ENCODE measurements at places on chromosomes 12 and 14. TPM values are rescaled to one million over a fixed set of nuclear protein-coding genes. Genes with fewer than 3 reads are reported as not detected.

Gene DENND5B
- 13.2 TPM for total RNA-seq

Gene LIN52
- 4.5 TPM for total RNA-seq

Gene CMKLR1
- total RNA-seq = 0.05 TPM

Gene AICDA
- 0.13 TPM for total RNA-seq

Gene CLEC2B
- total RNA-seq = 1.3 TPM

Gene TAS2R7
- total RNA-seq = not detected

Gene RHEBL1
- 3.4 TPM for total RNA-seq

Gene SLC5A8
- not detected for total RNA-seq

Gene CLEC9A
- total RNA-seq = not detected

Gene ART4
- not detected for total RNA-seq

Gene HOXC5
- 1.3 TPM for total RNA-seq

Gene STYK1
- total RNA-seq = 0.30 TPM

Gene LMO3
- not detected for total RNA-seq

Gene ACSS3
- not detected for total RNA-seq

Gene CCDC88C
- 7.4 TPM for total RNA-seq

Gene CMA1
- total RNA-seq = not detected

Gene TDRD9
- 0.14 TPM for total RNA-seq

Gene TAS2R9
- total RNA-seq = not detected

Gene OR4E2
- not detected for total RNA-seq

Gene ANAPC7
- total RNA-seq = 58.2 TPM

Gene TAS2R13
- total RNA-seq = not detected

Gene FOXA1
- total RNA-seq = 9.1 TPM

Gene TBC1D30
- 1.9 TPM for total RNA-seq

Gene ABCB9
- 13.1 TPM for total RNA-seq

Gene IL23A
- total RNA-seq = not detected

Gene KRT6B
- not detected for total RNA-seq

Gene ABCD2
- not detected for total RNA-seq

Gene CCND2
- not detected for total RNA-seq

Gene TPPP2
- not detected for total RNA-seq

Gene ZNF384
- 56.8 TPM for total RNA-seq

Gene FOXN4
- total RNA-seq = 0.03 TPM

Gene EXOC5
- total RNA-seq = 24.6 TPM

Gene PAX9
- total RNA-seq = 3.2 TPM

Gene KRT75
- 0.26 TPM for total RNA-seq

Gene ANKRD9
- 11.0 TPM for total RNA-seq

Gene TAC3
- not detected for total RNA-seq

Gene CCDC196
- total RNA-seq = not detected

Gene MYF5
- total RNA-seq = not detected

Gene PMCH
- not detected for total RNA-seq

Gene ARID4A
- 5.0 TPM for total RNA-seq

Gene TTC7B
- 20.9 TPM for total RNA-seq

Gene CD27
- not detected for total RNA-seq

Gene SLC25A21
- 1.0 TPM for total RNA-seq

Gene RNASE3
- total RNA-seq = not detected
